ENCODE measurements at places on chromosomes 5 and 9. TPM values are rescaled to one million over a fixed set of nuclear protein-coding genes. Genes with fewer than 3 reads are reported as not detected.

Gene CCDC152
- total RNA-seq: 4.3 TPM

DNA sequence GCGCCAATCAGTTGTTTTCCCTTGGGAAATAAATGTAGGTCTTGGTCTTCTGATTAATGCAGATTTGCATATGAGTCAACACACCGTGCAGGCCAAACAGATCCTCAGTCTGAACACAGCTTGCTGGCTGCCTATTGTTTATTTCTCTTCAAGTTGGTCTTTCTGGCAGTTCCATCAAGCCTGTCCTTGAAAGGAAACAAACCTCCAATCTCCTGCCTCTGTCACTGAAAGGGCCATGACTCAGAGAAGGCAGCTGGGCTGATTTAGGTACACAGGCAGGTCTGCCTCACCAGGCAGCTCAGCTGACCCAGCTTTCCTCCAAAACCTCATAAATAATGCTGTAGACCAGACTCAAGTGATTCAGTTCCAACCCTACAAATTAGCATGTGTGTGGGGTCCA, 175.9 kb downstream of the MAN2A1 start:
- no peak for DNase-seq

Gene NSMF
- total RNA-seq: 57.2 TPM

Gene ODF2
- 55.6 TPM for total RNA-seq

Gene LOX
- not detected for total RNA-seq

DNA sequence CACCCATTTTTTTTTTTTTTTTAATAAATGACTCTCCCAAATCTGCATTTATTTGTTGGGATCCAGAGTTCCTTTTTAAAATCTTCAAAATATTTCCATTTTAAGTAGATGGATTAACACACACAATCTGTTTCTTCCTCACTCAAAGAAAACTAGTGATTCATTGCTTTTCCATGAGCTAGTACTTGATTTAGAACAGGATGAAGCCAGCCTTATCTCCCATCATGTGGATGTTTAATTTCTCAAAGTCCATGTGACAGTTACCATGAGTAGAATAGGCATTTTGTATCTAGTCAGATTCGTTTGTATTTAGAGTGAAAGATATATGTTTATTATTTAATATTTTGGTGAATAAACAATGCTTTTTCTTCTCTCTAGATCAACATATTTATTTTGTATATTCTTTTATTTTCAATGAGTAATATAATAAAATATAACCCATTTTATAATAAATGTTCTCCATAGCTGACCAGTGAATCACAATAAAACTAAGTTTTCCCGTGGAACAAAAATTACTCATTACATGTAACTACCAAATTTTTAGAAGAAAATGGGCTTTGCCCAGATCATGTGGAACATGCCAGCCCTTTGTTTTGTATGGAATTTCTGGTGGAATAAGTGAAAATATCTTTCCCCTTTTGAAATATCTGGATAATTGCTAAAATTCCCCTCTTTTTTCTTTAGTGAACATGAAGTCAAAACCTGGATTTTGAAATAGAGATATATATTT, 54.9 kb upstream of the RPS23 start:
- DNase-seq: no peak

DNA sequence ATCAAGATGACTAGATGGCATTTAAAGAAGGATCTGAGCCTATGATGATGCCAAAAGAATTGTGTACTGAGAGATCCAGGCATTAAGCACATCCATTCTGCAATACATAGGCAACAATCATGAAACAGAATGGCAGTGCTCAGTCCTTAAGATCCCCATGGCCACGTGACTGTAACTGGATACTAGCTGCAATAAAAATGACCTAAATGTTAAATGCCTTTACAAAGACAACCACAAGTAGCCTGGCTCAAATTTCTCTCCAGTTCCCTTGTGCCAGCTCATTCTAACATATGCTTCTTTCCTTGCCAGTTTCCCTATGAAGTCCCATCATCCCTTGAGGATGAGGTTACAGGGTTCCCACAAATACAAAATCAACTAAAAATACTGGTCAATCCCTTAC, 148.3 kb upstream of the GHR start:
- DNase-seq: no peak

GRCh38 chr5:124365361-124365801, 381.1 kb downstream of the ZNF608 start:
- DNase-seq: no peak

- no peak for DNase-seq
Observed at GRCh38 chr5:133041157-133041784, 10.5 kb upstream of the HSPA4 start.

Gene CDC20B
- total RNA-seq: not detected

DNA sequence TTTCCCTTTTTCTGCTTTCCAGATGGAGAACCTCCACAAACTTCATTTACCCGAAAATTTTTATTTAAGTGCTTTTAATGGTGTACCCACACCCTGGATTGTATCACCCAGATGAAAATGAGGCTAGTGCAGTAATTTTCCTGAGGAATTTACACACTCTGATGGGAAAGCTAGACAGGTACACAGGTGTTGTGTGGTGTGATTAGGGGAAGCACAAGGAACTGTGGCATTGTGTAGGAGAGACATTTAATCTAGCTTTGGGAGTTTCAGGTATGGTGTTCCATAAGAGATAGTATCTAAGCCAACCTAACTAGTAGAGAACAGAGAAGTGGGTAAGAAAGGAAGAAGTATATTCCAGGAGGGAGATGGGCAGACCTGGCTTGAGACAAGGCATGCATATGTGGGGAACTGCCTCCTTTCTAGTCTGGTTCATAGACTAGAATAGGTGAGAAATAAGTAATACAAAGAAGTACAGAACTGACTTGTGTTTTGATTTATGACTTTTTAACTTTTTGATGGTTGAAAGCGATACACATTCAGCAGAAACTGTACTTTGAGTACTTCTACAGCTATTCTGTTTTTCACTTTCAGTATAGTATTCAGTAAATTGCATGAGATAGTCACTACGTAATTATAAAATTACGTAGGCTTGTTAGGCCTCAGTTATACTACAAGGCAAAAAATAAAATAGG, 22.9 kb upstream of the ROPN1L start:
- no peak for DNase-seq

DNA sequence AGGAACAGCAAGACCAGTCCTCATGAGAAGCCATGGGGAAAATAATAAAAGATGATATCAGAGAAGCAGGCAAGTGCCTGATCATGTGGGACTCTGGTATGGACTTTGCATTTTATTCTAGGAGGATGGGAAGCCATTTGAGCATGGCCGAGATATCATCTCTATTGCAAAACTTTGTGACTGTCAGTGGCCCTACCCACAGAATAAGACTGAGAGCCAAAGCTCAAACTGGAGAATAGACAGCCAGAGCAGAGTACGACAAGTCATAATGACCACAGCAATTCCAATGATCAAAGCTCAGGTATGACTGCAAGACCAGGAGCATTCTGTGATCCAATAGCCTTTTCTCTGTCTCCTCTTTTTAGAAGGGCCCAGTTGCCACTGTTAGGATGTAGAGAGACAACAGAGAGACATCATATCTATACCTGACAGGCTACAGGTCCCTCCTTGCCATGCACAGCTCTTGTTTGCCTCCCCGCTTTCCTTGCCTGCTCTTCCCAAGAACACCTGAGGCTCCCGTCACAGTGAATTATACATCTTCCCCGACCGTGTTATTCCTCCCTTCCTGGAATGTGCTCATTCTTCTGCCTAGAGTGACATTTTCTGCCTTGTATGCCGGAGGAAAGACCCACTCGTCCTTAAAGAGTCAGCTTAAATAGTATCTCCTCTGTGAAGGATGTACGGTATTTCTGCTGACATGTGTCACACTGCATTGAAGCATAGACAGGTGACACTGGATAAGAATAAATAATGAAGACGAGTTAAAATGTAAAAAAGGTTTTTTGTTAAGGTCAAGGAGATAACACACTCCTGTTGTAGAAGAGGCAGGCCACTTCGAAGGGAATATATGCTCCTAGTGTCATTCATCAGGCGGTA, 248.7 kb upstream of the MAP3K1 start:
- no peak for DNase-seq

GRCh38 chr5:117889596-117889995, 1098.8 kb downstream of the DTWD2 start:
- no peak for DNase-seq

- DNase-seq: no peak
Observed at GRCh38 chr5:159206368-159206767, 3.0 kb downstream of the RNF145 start.

Gene PAIP1
- total RNA-seq: 60.8 TPM

Gene RGS7BP
- not detected for total RNA-seq

Gene TAF11L8
- not detected for total RNA-seq

DNA sequence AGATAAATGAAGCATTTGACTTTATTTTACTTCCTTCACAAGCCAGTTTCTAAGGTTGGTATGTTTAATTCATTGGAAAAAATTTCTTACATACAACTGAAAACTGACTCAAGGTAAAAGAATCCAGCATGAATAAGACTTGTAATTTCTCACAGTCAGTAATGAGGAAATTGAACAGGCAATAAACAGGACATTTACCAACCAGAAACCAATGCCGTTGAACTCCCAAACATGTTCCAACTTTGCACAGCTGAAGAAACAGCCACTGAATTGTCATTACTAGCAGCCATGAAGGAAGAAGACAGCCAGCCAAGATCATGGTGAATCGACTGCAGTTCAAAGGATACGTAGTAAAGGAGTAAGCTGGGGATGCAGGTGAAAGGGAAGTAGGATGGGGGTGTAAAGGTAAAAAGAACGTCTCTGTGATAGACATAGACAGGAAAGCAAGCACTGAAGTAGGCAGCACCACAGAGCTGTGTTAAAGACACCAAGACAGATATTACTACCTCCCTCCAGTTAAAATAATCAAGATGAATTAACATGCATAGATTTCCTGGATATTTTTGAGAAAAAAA, 21.3 kb upstream of the SLC12A2 start:
- DNase-seq: no peak

Gene SLC6A18
- total RNA-seq: not detected

GRCh38 chr5:102596113-102596512, 97.3 kb upstream of the SLCO6A1 start:
- no peak for DNase-seq
